Iris pigment epithelial cell (primary cell): ENCODE measurements at places on chromosomes 6 and 20.
A peak's percentile ranks its signal among the peaks of the same experiment; 100 is the strongest.

- peak; percentile 78 for DNase-seq
Measured at GRCh38 chr6:5905431-5906339, 101.0 kb downstream of the NRN1 start.

DNA sequence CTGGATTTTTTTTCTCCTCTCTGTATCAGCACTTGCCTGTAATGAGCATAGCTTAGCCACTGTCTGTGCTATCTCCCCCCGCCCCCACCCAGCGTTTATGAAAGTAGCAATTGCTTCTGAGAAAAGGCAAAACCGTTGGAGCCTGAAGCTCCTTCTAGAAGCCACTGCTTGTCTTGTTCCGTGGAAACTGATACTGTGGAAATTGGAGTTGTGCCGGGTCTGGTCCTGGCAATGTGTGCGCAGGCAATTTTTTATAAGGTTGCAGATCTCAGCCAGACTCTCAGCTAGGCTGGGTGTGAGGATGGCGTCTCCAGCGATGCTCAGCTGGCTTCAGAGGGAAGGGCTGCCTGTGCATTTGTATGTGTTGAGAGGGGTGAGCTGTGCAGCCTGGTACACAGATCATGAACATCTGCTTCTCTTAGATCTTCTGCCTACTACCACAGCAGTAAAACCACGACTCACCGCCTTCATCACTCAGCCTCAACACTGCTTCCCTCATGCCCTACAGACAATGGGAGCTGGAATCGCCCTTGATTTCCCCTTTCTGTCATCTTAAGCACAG is 72.4 kb upstream of the GTSF1L start:
- DNase-seq: peak; percentile 14

- no peak for DNase-seq
Measured at GRCh38 chr6:47357827-47358226, 48.1 kb upstream of the TNFRSF21 start.

- peak; percentile 80 for DNase-seq
Measured at GRCh38 chr20:48910347-48910781, 11.1 kb upstream of the ARFGEF2 start.

- DNase-seq: peak; percentile 17
Measured at GRCh38 chr20:13336308-13337089, 115.4 kb downstream of the ISM1 start.

DNA sequence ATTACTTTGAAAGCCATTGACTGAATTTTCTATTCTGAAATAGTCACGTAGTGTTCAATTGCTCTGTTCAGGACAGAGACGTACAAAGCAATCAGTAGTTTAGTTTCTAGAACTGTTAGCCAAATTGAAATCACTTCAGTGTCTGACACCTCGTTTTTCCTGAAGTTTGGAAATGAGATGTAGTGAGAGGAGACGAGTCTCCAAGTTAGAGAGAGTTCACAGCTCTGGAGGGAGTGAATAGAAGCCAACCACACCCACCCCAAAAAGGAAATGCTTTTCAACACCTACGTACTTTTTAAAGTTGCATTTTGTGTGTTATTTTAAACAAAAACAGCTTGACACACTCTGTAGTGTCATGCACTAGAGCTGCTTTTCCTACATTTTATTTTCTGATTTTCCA is 296.0 kb downstream of the ADGRG6 start:
- no peak for DNase-seq

DNA sequence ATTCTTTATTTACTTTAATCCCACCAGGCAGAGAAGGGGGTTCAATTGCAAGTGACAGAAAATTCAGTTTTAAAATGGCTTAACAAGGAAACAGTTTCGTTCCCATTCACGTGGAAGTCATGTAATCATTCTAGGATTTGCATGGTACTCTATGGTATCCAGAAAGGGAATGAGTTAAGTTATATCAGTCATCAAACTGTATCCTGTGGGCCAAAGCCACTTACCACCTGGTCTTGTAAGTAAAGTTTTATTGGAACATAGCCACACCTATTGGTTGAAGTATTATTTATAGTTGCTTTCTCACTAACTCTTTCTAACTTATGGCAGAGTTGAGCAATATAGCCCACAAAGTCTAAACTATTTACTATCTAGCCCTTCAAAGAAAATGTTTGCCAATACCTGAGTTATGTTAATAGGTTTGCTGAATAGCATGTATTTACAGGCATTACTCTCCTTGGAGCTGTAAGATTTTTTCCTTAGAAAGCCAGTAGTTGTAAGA is 10.2 kb upstream of the MMS22L start:
- DNase-seq: no peak

- DNase-seq: peak; percentile 73
Measured at GRCh38 chr6:166775180-166775922, 148.3 kb upstream of the RPS6KA2 start.

- DNase-seq: no peak
Measured at GRCh38 chr6:13803581-13803980, 10.8 kb downstream of the MCUR1 start.

DNA sequence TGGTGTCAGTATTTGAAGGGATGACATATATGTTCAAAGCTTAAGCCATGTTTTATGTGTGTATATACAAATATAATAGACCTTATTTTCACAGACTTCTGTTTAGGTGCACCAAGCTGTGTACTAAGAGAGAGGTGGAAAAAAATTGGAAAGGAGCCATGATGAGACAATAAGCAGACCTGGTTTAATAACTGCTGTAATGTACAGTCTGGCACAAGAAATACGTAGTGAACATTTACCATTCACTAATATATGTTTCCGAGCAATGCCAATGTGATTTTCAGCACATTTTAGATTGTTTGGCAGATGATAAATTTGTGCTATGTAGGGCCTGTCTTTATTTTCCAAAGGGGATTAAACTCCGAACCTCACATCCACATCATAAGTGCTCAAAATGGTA is 116.3 kb downstream of the KHDC1L start:
- no peak for DNase-seq

DNA sequence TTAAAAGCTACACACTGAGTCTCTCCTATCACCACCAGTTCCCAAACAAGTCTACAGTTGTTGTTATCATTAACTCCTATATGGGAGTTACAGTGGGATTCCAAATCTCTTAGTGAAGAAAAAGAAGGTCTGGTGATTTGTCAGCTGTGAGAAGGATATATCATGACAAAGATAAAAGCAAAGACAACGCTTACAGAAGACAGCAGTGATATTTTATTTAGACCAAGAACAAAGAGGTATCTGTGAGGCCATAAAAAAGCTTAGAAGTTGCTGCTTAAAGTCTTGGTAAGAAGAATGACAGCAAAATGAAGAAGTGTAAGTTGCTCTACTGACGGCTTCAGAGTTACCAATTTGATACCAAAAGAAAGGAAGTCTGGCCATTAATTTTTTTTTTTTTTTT is 47.2 kb downstream of the CHD6 start:
- no peak for DNase-seq

DNA sequence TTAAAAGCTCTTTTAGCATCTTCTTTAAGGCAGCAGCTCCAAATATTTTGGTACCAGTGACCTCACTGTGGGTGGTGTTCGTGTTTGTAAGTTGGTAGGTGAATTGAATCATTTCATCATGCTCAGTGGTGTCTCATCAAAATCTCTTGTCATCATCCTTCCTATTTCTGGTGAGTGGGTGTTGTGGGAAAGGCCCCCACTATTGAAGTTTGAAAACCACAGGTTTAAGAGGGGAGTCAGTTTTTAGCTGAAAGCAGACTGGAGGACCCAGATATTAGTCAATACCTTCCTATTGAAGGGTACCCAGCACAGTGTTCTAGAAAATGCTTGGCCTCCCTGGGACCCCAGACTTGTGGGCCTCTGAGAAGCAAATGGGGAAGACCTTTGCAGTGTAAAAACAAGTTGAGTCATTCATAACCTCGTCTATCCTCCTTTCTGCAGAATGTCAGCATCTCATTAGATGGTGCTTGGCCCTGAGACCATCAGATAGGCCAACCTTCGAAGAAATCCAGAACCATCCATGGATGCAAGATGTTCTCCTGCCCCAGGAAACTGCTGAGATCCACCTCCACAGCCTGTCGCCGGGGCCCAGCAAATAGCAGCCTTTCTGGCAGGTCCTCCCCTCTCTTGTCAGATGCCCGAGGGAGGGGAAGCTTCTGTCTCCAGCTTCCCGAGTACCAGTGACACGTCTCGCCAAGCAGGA is 3.7 kb downstream of the PIM1 start:
- DNase-seq: no peak
